ENCODE measurements at places on chromosomes 4 and X.

GRCh38 chr4:33911959-33912358 is 2332.4 kb downstream of the ARAP2 start:
- DNase-seq: no peak

GRCh38 chrX:109710181-109710580 is 22.9 kb downstream of the ACSL4 start:
- no peak for DNase-seq

DNA sequence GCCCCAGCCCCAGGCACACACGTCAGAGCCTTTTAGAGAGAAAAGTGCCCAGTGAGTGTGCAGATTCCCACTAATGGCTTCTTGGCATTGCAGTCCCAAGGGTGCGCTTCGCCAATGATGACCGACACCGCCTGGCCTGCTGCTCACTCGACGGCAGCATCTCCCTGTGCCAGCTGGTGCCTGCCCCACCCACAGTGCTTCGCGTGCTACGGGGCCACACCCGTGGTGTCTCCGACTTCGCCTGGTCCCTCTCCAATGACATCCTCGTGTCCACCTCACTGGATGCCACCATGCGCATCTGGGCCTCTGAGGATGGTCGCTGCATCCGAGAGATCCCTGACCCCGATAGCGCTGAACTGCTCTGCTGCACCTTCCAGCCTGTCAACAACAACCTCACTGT is 2.9 kb downstream of the WDR13 start:
- no peak for DNase-seq

DNA sequence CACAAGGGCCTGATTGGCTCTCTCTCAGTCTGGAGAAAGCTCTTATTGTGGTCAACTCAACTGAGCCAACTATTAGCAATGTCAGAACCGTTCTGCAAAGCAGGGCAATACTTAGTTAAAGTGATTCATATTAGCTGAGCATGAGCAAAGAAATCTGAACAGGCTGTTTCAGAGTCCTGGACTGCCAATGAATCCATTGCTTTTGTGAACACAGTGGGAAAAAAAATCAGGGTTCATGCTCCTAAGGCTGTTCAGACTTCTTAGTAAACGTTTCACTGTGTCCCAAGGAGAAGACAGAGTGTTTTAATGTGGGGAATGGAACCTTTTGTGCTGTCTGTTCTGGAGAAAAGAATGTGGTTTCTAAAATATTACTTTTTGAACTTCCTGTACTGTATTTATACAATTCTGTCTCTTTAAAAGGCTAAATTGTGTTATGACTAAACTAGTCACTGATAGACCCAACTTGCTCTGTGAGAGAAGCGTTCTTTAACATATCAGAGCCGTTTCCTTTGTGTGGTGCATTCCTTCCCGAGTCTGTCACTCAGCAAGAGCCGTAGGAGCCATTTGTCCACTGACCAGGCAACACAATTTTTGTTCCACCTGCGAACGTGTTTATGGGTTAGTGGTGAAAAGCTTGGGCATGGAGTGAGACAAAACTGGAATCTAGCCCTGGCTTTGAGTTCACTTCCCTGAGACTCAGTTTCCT is 366.1 kb downstream of the FBXO8 start:
- DNase-seq: no peak

DNA sequence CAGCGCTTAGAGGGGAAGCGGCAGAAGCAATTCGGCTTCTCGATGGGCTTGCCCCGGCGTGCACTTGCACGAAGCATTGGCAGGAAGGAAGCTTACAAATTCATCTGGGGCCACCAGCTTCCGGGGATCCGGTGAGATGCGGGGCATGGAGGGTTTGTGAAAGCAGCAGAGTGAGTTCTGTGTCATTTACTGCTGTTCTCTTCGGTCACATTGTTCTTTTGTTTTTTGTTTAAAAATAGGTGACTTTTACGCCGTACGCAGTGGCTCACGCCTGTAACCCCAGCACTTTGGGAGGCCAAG is 47.0 kb downstream of the ASMT start:
- DNase-seq: no peak

- no peak for DNase-seq
These were observed 35.5 kb downstream of the DCUN1D4 start for GRCh38 chr4:51878431-51878830.

- no peak for DNase-seq
These were observed 47.2 kb downstream of the FHL1 start for GRCh38 chrX:136194536-136194935.

- no peak for DNase-seq
These were observed 2616.0 kb downstream of the ARAP2 start for GRCh38 chr4:33628296-33628695.

DNA sequence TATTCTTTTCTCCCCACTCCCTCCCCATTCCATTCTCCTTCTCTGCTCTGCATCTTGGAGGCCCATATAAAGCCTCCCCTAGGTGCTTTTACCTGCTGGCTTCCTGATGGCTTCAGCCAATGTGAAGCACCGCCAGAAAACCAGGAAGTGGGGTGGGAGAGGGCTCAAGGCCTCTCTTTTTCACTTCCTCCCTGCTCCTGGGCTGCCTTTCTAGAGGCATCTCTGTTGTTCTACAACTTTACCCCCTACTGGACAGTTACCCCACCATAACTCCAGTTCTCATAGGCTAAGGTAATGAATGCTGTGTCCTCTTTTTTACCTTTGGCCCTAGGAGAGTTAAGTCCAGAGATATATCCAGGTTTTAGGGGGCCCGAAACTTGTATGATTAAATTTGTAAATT is 62.4 kb upstream of the PPARGC1A start:
- DNase-seq: no peak

- no peak for DNase-seq
These were observed 242.8 kb upstream of the DKK2 start for GRCh38 chr4:107278791-107279483.

DNA sequence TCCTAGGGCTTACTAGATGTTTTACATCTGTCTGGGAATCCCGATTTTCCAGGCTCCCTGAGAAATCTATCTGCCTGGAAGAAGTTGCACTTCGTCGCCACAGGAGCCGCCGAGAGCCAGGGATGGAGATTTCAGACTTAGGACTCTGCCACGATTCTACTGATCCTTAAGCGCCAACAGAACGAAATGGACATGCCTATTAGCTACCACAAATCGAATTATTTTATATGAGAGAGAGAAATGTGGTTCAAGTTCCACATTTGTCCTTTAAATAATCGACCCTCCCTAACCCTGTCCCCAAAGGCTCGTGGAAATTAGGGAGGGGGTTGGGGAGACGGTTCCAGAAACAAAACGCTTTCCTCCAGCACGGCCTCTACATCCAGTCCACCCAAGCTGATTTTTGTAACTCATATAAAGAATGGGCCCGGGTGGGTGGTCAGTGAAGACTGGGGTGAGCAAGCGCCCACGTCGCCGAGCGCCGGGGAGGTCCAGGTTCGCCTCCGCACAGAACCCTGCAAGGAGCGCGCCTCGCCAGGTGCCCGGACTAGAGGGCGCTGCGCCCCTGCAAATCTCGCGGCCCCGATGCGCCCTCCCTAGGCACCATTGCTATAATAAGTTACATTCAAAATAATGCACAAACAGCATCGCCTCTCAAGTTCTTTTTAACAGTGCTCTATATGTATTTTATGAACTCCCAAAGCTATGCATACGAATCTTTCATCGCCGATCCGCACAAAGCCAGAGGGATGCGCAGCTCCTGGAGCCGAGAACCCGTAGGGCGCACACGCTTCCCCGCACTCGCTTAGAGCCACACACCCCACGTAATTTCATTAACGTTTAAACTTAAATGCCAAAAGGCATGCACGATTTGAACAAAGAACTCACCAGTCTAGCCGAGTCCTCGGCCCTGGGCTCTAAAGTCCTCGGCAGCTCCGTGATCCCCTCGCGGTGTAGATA is 2.1 kb upstream of the FAT1 start:
- DNase-seq: peak; percentile 46

GRCh38 chrX:54695231-54695630 is 102.8 kb downstream of the ITIH6 start:
- DNase-seq: no peak

GRCh38 chrX:132406106-132406505 is 82.7 kb downstream of the MBNL3 start:
- no peak for DNase-seq

- peak; percentile 36 for DNase-seq
These were observed 6.0 kb upstream of the SH3TC1 start for GRCh38 chr4:8192748-8193738.

- no peak for DNase-seq
These were observed 50.1 kb downstream of the CENPVL3 start for GRCh38 chrX:51568586-51568985.

DNA sequence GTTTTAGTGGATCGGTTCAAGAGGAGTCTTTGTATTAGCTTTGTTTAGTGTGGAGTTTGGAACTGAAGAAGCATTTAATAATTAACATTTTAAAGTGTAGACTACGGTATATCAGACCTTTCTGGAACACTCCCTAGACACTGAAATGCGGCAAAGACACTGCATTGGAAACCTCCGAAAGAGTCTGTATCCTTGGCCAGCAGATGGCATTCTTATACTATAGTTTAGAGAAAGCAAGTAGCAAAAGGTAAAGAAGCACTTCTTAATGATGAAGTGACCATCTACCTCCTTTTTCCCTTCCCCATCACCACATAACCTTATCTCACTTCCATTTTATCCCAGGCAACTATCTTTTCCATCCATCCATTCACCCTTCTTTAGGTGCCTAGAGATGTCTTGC is 7.6 kb downstream of the FABP2 start:
- DNase-seq: no peak

DNA sequence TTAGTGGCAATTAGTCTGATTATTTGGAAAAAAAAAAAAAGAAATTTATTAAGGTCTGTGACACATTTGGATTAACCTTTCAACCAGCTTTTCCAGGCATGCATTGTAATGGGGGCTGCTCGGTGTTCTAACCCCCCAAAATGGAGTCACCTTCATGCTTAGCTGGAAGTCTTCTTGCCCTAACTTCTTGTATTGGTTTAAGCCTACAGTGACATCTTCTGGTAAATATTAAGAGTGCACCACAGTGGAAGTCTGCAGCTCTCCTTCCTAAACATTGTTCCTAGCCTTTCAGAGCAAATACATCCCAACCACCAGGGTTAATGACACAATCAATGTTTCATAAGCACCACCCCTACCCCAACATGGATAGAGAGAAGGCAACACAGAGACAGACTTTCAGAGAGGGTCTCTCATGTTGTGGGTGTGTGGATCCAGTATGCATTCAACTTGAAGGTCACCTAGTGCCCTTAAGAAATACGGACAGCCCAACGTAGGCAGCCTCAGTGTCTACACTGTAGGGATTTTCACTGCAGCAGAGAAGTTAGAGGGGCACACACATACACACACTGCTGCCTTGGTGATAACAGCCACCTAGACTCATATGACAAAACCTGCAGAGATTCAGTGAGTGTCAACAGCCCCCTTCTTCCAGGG is 142.9 kb upstream of the MBNL3 start:
- no peak for DNase-seq

- no peak for DNase-seq
These were observed 87.9 kb downstream of the ZXDA start for GRCh38 chrX:57822398-57822797.

DNA sequence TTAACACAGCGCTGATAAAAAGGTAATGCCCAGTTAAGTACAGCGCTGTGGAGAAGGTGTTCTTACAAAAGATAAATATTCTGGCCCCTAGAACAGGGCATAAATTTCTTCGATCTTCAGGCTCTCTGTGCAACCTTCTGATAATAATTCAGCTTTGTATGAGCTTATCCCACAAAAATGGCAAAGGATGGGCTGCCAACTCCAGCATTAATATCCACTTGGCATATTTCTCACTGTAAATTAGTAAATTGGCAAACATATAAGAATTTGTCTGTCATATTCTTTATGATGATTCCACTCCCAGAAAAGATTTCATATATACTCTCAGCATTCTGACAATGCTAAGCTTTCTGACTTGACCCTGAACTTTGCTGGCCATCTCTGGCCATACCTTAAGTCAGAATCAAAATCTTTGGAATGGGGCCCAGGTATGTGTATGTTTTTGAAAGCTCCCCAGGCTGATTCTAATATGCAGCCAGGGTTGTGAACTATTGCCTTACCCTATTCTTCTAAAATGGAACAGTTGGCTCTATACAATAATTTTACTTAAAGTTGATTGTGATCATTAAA is 134.8 kb downstream of the FRYL start:
- DNase-seq: no peak

DNA sequence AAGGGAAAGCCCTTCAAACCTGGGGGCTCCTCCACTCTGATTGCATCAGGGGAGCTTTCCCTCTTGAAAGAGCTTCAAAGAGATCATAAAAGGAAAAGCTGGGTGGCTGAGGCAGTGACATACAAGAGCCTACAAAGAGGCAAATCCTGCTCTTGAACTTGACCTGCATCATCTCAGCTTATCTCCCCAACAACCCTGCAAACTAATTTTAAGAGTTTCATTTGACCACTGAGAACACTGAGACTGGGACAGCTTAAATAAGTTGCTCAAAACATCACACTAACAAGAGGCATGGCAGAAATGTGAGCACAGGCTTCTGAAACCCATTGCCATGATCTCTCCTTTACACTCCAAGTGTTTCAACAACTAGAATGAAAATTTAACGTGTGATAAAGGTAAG is 101.6 kb upstream of the PPARGC1A start:
- DNase-seq: no peak

DNA sequence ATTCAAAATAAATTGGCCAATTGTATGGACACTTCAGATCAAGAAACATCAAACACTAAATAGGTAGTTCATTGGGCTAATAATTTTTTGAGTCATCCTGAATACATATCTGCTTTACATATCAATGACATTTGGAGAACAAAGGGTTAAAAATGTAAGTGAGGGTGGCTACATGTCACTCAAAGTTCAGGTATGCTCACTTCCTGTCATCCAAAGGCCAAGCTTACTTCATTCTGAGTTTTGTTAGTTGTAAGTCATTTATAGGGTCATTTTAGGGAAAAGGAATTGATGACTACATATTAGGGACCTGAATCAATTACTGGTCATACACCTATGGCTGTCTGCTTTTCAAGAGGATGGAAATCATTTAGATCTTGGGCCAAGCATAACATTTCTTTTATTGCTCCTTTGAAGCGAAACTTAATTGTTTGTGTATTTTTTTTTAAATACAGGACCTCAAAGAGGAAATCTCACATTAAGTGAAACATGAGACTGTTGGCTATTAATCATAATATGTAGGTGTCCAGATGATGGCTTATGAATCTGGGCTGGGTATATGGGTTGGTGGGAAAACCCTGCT is 119.2 kb upstream of the LEF1 start:
- no peak for DNase-seq

DNA sequence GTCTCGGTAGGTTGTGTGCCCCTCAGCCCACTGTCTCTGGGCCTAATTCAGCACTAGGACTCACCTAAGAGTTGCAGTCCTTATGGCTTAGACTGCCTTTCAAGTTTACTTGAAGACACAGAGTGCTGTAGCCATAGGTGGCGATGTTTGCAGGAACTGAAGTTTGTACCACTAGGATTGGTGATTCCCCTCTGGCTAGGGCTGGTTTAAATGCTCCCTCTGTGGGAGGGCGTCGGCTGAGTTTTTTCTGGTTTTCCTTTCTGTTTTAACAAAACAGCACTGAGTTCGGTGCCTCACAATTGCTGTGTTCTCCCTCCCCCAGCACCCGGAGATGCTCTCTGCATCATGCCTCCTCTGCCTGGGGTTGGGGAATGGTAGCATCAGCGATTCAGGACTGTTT is 480.9 kb downstream of the PCDH11X start:
- no peak for DNase-seq
